ENCODE measurements at places on chromosomes 2 and 18. TPM values are rescaled to one million over a fixed set of nuclear protein-coding genes. Genes with fewer than 3 reads are reported as not detected.

DNA sequence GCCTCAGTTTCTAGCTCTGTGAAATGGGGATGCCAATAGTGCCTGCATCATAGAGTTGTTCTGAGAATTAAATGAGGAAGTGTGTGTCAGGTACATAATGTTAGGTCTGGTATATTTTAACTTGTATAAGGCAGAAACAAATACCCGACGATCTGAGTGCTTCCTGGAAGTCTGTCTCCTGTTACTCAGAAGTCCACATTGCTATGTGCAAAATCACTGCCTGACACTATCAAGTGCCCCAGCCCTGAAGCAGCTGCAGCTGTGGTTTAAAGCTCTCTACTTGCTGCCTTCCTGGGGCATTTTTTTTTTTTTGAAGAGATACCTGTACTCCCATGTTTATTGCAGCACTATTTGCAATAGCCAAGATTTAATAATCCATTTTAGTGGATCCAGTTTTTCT is 125.3 kb downstream of the SLC4A3 start:
- DNase-seq: no peak

The TSN gene
- total RNA-seq: 66.6 TPM

- no peak for DNase-seq
Measured at GRCh38 chr18:45589356-45590035, 25.8 kb upstream of the SLC14A2 start.

DNA sequence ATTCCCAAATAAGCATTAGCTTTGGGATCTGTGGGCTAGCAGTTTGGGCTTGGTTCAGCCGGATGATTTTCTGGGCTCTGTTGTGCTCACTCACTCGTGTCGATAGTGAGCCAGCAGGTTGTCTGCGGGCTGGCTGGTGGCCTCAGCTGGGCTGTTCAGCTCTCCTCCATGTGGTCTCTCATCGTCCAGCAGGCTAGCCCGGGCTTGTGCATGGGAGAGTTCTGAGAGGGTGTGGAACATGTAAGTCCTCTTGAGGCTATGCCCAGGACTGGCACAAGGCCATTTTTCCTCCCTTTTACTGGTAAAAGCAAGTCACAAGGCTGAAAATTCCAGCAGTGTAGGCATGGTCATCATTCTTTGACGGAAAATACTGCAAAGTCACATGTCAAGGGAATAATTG is 38.5 kb downstream of the NTSR2 start:
- no peak for DNase-seq

The CRYGC gene
- not detected for total RNA-seq

DNA sequence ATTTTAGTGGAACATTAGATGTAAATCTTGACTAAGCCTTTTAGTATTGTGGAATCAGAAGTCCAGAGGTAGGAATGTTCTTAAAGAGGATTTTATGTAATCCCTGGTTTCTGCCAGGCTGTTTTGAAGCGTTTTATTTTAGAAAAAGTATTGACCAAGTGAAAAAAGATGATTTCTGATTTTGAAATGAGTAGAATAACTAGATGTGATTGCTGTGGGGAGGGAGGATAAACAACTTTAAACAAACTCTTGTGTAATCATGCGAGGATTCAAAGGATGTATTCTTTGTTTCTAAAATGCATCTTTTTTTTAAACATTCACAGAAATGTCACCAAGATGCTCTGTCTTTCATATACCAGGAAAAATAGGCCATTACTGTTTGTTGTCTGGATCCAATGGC is 53.9 kb downstream of the PHLPP1 start:
- no peak for DNase-seq
